ENCODE measurements at places on chromosomes 6 and 20.

DNA sequence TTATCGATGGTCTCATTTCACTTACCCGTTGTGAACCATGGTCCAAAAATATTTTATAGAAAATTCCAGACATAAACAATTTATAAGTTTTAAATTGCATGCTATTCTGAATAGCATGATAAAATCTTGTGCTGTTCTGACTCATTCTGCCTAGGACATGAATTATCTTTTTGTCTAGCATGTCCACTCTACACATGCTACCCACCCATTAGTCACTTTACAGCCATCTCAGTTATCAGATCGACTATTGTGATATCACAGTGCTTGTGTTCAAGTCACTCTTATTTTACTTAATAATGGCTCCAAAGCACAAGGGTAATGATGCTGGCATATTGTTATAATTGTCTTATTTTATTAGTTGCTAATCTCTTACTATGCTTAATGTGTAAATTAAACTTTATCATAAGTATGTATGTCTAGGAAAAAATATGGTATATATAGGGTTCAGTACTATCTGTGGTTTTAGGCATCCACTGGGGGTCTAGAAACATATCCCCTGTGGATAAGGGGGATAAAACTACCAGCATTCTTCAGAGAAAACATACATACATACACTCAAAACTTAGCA is 252.0 kb upstream of the HTR1E start:
- no peak for DNase-seq

GRCh38 chr6:106446287-106446885 is 85.9 kb downstream of the CRYBG1 start:
- DNase-seq: no peak

DNA sequence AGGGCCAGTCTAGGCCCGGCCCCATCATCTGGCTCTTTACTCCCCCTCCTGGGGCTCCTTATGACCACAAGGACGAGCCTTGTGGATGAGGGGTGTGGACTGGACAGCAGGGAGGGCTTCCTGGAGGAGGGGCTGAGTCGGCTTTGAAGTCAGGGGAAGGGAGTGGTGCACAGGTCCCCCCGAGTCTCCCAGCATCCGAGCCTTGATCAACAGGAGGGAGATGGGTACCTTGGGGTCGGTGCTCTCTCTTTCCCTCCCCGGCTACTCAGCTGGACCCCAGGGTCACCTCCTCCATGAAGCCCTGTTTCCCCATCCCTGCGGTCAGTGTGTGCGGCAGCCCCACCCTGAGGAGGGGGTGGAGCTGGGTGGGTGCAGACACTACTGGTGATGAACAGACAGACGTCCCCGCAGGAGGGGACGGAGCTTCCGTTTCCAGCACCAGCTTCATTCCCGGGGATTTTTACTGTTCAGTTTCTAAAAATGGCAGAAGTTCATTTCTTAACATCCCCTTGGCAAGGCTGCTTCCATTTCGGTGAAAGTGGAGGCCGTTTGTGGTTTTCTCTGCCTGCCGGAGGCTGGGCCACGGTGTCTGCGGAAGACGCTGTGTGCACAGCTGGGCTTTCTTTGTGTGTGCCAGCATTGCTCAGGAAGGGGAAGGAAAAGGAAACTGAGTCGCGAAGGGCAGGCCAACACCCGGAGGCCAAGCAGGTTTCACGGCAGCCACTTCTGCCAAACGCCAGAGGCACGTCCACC is 19.6 kb downstream of the NTSR1 start:
- no peak for DNase-seq

- no peak for DNase-seq
These were observed at the start of gene IL20RA for GRCh38 chr6:137044366-137045221. TSS of gene IL20RA (minus strand) at chr6:137044965. CDS start at chr6:137044728, 237 bp downstream.

DNA sequence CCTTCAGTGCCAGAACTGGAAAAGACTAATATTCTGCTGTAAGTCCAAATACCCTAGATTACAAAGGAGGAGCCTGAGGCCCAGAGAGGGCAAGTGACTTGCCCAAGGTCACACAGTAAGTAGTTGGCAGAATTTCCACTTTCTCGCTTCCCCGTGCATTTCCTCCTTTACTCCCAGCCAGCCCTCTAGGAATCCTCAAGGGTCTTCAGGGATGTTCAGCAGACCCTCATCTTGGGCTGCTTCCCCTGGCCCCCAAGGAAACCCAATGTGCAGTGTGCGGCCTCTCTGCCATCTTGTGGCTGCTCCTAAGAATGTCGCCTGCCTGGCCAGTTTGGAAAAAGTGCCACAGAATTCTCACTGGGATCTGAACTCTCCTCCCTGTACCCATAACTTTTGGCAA is 217.7 kb upstream of the LRFN2 start:
- no peak for DNase-seq

- no peak for DNase-seq
These were observed 5.1 kb downstream of the SPINT3 start for GRCh38 chr20:45510242-45510862.

DNA sequence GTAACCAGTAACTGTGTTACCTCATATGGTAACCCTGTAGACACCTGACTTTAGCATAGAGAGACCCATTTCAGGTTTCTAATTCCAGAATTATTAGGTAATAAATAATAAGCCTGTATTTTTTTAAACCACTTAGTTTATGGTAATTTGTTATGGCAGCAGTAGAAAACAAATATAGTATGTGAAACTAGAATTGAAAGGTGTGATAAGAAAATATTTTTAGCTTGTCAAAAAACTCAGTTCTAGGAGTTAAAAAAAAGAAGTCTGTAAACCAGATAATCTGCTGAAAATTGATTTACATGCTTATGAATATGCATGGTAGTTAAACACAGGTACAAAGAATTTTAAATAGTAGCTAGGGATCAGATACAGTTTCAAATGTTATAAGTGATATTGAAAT is 695.0 kb upstream of the GJE1 start:
- no peak for DNase-seq

DNA sequence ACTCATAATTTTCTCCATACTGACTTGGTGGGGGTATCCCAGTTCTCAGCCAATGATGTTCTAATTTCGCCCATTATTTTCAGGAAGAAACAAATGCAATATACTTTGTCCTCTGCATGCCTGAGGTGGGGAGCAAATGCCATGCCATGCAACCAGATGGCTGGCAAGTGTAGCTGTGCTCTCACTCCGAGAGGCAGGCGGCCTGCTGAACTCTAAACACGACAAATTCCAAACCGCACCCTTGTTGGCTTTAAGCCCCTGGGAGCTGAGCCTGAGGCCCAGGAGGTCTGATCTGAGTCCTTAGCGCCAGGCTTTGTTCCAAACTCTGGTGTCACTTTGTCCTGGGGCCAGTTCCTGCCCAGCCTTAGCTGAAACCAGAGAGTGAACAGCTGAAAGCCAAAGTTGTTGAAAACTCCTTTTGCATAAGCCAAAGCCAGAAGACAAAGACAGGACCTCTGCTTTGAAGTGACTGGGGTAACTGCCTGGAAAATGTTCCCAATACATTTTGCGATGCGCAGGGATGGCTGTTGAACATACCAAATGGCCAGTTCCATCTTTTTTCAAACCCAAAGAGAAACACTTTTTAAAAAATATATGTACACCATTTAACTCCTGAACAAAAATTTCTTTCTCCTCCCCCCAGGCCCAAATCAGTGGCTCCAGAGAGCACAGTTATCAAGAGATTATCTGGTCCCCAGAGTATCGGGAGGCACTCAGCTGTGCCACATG is 46.2 kb downstream of the TTI1 start:
- no peak for DNase-seq

GRCh38 chr6:26200918-26201721 is 113.9 kb downstream of the HFE start:
- no peak for DNase-seq

- no peak for DNase-seq
These were observed 9.5 kb upstream of the SNRNP48 start for GRCh38 chr6:7580537-7580926.

Measured in effector memory CD4-positive, alpha-beta T cell (primary cell).